ENCODE measurements at places on chromosomes 7 and 10. TPM values are rescaled to one million over a fixed set of nuclear protein-coding genes. Genes with fewer than 3 reads are reported as not detected.

- DNase-seq: no peak
Measured at GRCh38 chr7:20293336-20293735, 37.4 kb upstream of the ITGB8 start.

- DNase-seq: peak; percentile 42
Measured at GRCh38 chr10:46787321-46787615, 124.0 kb upstream of the PTPN20 start.

DNA sequence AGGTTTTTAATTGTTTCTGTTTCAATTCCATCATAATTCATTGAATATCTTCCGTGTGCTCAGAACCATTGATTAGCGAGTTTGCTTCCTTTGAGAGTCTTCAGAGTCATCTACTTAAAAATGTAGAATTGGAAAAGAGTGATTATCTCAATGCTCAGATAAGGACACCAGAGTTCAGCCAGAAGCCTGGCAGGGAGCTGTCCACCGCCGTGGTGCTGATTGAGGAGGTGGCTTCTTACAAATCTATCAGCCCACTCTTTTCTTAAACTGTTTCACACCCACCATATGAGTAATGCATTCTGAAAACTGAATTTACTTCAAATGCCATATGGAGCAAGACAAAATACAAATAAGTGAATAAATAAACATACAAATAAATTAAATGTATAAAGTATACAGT is 79.3 kb downstream of the INSYN2A start:
- peak; percentile 14 for DNase-seq

VSIR gene
- total RNA-seq: 77.8 TPM

GRCh38 chr10:77195101-77195500 is 442.5 kb downstream of the KCNMA1 start:
- peak; percentile 94 for DNase-seq

MAGI2 gene
- 2.3 TPM for total RNA-seq

- DNase-seq: no peak
Measured at GRCh38 chr10:13585943-13586342, 822 bp upstream of the PRPF18 start.

Measured in mammary epithelial cell (primary cell).